ENCODE measurements at places on chromosomes 3 and 15.

DNA sequence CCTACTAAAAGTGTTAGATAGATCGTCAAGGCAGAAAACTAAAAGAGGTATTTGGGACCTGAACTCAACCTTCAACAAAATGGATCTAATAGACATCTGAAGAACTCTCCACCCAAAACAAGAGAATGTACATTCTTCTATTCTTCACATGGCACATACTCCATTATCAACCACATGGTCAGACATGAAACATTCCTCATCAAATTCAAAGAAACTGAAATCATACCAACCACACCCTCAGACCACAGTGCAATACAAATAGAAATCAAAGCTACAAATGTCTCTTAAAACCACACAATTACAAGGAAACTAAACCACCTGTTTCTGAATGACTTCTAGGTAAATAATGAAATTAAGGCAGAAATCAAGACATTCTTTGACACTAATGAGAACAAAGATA is 984.1 kb upstream of the GBE1 start:
- DNase-seq = no peak

DNA sequence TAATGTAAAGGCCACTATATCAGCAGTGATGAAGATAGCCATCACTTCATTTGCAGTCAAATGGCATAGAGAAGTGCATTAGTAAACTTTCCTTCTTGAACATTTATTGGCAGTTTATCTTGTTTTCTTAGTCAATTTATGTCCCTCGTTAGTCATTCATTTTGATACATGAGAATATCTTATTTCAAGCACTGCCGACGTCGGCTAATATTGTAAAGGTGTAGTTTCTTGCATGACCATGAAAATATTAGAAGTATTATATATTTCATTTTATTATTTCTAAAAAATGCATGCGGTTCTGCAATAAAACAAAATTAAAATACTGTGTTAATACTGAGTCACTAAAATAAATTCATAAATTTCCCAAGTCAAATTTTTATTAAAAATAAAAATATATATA is 751.6 kb upstream of the ROBO1 start:
- no peak for DNase-seq

DNA sequence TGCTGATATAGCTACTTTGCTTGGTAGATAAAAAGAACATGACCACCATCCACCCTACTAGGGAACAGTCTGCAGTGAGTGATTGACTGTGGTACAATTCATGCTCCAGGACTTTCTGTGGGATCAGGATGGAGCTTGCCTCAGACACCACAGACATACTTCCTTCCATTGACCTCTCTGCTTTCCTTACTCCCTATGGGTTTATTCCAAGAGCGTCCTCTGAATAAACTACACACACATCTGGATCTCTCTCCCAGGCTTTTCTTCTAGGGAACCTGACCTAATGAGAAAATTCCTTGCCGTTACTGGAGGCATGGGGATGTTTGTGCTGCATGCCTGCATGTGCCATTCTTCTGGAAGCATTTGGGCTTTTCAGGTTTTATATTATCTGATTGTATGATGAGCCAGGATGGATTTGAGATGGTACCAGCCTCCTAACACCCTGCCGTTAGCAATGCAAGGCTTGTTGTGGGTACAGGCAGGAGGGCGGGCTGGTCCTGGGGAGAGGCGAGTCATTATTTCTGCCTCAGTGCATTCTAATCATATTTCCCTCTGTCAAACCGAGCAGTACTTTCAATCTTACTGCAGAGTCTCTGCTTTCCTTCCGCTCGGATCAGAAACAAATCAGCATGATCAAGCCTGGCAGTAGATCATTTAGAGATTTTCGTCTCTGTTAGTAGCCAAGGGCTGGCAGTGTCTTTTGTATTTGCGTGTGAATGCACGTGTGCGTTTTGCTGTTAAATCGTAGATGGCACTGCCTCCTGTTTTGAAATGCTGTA is 279.2 kb downstream of the PDCD6IP start:
- DNase-seq = no peak

- no peak for DNase-seq
Measured at GRCh38 chr15:63319065-63319464, 41.7 kb downstream of the APH1B start.

DNA sequence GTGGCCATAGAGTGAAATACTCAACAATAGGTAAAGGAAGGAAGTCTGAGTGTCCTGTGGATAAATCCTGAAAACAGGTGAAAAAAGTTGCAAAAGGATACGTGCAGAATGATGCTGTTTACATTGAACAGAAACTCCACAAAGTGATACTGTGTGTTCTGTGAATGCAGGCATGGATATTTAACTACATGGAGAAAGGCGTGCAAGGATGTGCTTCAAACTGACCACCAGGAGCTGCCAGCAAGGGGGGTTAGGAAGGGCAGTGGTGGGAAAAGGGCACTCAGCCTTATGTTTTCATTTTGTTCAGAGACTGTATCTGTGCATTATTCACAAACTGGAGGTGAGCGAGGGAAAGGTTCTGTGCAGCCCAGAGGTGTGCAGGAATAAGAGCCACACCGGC is 47.4 kb downstream of the DNAJB8 start:
- no peak for DNase-seq

GRCh38 chr15:90597577-90597976 is 67.9 kb downstream of the CRTC3 start:
- no peak for DNase-seq

GRCh38 chr3:150132101-150132749 is 161.5 kb upstream of the PFN2 start:
- DNase-seq = no peak

DNA sequence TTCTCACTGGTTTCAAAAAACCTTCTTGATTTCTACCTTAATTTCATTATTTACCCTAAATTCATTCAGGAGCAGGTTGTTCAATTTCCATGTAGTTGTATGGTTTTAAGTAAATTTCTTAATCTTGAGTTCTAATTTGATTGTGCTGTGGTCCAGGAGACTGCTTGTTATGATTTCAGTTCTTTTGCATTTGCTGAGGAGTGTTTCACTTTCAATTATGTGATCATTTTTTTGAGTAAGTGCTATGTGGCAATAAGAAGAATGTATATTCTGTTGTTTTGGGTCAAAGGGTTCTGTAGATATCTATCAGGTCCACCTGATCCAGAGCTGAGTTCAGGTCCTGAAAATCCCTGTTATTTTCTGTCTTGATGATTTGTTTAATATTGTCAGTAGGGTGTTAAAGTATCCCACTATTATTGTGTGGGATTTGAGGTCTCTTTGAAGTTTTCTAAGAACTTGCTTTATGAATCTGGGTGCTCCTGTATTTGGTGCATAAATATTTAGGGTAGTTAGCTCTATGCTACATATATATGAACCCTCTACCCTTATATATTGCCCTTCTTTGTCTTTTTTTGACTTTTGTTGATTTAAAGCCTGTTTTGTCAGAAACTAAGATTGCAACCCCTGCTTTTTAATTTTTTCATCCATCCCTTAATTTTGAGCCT is 158.4 kb upstream of the TPRG1 start:
- DNase-seq = no peak

DNA sequence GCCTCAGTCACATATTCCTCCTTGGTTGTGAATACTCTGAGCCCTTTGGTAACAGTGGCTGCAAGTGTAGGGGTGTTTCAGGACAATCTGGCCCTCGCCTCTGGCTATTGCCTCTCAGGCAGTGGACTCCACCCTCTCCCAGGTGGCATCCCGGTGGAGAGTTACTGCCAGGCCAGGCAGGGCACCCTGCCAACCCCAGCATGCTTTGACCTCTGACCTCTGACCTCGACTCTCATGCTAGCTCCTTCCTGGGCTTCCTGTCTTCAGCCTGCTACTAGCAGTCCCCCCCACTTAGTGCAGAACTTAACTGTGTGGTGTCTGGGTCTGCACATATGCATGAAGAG is 5.5 kb downstream of the TM6SF1 start:
- no peak for DNase-seq

DNA sequence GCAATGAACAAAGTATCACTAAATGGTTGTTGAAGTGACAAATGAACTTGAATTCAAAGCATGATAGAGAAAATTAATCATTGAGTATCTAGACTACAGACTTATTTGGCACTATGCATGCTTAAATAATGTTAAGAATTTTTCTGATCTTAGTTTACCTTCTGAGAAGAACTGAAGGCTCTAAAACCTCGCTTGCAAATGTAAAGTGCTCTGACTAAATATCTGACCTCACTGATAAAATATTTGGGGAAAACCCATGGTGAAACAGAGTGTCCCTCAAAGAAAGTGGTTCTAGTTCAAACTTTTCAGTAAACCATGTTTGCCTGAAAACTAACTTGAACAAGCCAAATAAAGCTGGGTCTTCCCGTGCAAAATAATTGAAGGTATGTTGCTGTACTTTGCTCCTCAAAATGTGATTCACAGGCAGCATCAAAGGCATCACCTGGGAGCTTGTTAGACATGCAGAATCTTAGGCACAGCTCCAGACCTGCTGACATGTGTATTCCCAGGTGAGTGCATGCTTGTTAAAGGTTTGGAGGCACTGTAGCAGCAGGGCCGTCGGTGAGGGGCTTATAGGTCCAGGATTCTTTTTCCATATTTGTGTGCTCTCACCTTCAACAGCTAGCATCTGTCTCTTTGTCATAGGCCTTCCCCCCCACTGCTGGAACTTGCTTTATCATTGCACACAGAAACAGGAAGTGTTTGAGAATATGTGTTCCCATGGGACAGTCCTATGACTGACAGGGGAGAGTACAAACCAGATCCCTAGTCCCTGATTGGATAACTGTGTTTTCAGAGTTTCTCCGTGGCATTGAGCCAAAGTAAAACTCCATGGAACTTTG is 524.2 kb upstream of the LMCD1 start:
- no peak for DNase-seq

- no peak for DNase-seq
Measured at GRCh38 chr3:106126846-106127235, 258.0 kb upstream of the CBLB start.

GRCh38 chr3:100910986-100911385 is 82.2 kb downstream of the ABI3BP start:
- no peak for DNase-seq
